Effector memory CD4-positive, alpha-beta T cell (primary cell): ENCODE measurements at places on chromosomes 3 and 15.

GRCh38 chr3:107128946-107129345, 248.3 kb upstream of the CCDC54 start:
- no peak for DNase-seq

DNA sequence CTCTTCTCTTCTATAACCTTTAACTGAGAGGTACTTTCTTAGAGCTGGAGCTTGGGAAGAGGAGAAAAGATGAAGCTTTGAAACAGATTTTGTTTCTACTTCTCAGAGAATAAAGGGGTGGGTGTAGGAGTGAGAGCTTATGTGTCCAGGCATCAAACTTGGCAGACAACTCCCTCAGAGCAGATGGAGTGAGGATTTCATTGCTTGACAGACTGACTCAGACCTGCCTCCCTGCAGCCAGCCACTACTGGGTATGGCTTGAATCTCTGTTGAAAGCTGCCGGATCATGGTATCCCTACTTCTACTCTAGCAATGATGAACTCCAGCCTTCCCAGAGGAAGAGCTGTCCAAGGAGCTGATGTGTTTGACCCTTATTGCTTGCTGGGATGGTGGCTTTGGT, 36.7 kb downstream of the SYN2 start:
- DNase-seq: no peak

- no peak for DNase-seq
Observed at GRCh38 chr3:100695696-100696095, 13.6 kb upstream of the TFG start.

DNA sequence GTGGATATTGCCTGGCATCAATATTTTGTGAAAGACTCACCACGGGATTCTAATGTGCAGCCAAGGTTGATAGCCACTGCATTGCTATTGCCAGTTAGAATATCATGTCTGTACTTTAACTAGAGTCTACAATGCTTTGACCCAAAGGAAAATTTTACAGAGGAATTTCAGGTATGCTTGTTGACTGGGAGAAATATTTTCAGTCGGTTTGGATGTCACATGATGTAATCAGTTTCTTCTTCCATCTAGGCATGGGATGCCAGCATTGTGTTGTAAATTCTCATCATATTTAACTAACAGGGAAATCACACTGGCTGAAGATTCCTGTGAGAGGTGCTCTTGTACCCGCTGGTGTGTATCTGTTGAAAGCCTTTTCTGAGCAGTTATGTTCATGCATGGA, 508.9 kb upstream of the ADAMTS9 start:
- DNase-seq: no peak

GRCh38 chr15:39301589-39301999, 279.3 kb upstream of the THBS1 start:
- DNase-seq: no peak

- no peak for DNase-seq
Observed at GRCh38 chr15:73784291-73784690, 31.1 kb upstream of the INSYN1 start.

GRCh38 chr15:76193934-76194333, 117.3 kb downstream of the ETFA start:
- DNase-seq: no peak

- no peak for DNase-seq
Observed at GRCh38 chr3:136612512-136612911, 139.7 kb downstream of the STAG1 start.

DNA sequence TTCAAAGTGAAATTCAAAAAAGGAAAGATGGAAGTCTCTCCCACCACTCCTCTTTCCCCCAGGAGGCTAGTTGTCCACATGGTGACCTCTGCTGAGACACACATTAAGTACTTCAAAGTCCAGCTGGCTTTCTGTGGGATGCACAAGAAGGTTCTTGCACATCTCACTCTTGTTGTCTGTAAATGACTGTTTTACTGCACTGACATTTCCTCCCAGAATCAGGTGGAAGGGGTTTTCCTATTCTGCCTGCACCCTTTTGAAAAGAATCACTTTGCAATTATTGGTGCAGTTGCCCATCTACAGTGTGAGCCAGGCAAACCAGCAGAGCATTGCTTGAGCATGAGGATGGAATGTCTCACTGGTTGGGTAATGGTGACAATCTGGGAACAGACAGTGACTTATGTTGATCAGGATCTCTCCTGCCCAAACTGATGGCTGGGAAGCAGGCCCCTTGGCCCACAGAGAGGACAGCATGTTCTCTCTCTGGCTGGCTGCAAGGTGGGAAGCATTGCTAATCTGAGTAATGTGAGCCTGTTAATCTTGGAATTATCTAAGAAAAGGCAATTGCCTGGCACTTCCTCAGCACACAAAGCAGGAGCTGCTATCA, 347.7 kb upstream of the SATB1 start:
- no peak for DNase-seq

GRCh38 chr15:66425837-66426236, 39.1 kb downstream of the MAP2K1 start:
- DNase-seq: no peak

DNA sequence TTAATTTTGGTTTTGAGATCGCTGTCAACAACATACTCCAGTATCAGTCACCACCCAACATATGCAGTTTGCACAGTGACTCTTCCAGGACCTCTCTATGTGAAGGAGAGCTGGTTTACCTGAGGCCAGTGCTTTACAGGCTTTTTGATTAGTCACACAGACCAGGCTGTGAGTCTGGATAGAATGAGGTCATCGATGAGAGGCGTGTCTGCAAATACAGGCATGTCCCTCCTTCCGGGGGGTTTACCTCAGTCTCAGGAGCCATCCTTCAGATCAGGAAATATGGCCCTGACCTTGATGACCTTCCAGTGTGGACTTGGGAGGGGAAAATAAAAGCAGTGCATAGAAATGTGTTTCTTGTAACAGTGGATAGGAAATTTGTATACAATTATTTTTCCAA, 46.9 kb downstream of the KBTBD12 start:
- DNase-seq: no peak
